ENCODE measurements at places on chromosomes 1 and 21. TPM values are rescaled to one million over a fixed set of nuclear protein-coding genes. Genes with fewer than 3 reads are reported as not detected.

CRNN gene
- total RNA-seq, result not detected

ADAMTS5 gene
- not detected for total RNA-seq

PRKAA2 gene
- total RNA-seq, result 2.1 TPM

CYP4X1 gene
- not detected for total RNA-seq

RAB25 gene
- not detected for total RNA-seq

PDZK1IP1 gene
- total RNA-seq, result 8.7 TPM

OR2T29 gene
- not detected for total RNA-seq

CCT3 gene
- 401 TPM for total RNA-seq

LRRC38 gene
- not detected for total RNA-seq
